ENCODE measurements at places on chromosomes 1 and 21.
A peak's percentile ranks its signal among the peaks of the same experiment; 100 is the strongest.

DNA sequence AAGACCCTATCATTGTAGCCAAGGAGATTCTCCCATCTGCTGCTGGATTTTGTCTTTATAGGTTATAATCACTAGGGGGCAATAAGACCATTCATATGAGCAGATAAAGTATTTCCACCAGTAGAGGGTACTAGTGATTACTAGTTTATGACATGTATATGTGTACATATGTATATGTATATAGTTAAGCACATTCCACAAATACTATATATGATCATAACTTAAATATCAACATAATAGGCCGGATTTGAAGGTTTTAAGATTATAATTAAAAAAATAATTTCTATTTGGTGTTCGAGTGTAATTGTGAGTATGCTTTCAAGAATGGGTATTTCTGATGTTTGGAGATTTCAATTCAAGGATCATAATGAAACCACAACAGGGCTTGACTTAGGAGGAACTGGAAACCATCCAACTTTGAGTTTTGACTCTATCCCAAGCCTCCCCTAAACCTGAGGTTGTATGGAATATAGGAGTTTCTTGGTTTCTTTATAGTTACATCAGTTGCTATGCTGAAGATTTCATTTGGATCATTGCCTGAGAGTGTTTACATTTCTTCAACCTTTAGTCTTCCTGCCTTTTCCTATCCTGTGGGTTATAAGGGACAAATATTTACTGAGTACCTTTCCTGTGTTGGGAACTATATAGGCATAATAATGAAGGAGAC, 16.9 kb downstream of the TCEANC2 start:
- peak; percentile 47 for DNase-seq

DNA sequence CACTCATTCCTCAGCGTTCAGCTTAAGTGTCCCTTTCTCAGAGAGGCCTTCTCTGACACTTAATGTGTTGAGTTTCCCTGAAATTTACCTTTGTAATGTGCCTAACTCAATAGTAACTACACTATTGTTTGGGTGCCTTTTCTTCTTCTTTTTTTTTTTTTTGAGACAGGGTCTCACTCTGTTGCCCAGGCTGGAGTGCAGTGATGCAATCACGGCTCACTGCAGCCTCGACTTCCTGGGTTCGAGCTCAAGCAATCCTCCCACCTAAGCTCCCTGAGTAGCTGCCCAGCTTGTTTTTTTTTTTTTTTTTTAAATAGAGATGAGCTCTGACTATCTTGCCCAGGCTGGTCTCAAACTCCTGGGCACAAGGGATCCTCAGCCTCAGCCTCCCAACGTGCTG, 50.1 kb downstream of the ARHGEF11 start:
- DNase-seq = no peak

DNA sequence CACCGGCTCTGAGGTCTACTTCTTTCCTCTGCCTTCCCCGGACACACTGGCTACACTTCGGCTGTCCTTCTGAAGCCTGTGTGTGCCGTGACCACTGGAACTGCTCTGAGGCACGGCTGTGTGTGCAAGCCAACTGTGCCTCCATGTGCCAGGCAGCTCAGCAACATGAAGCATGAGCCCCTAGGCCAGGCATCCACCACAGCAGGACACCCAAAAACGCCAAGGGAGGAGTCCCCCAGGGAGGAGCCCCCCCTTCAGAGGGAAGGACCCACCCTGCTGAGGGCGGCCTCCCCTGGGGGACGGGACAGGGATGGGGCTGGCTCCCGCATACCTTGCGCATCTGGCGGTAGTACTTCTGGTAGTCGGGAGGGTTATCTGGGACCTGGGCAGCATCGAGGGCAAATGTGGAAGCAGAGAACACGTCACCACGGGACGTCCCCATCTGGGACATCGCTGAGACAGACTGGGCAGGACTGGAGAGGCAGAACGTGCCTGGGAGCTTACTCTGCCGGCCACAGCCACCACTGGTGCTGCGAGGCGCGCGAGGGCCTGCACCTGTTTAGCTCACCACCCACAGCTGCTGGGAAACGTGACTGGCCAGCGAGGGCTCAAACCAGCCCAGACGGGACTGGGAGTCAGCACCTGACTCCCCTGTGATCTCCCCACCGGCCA, 20.5 kb downstream of the LSS start:
- DNase-seq = no peak

DNA sequence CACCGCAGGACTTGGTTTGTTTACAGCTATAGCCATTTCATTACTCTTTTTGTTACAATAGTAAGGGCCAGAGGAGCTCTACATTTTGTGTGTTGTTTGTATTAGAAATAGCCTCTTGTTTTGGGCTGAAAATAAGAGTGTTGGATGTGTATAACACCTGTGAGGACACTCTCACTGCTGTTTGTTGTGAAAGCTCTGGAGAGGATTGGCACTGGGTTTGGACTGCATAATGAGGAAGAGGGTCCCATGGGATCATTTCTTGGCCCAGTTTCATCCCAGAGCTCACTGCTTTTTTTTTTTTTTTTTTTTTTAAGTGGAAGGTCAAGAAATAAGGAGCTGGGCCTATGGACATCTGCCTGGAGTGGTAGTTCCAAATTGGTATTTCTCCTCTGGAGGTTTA, 61.6 kb upstream of the KIAA0040 start:
- no peak for DNase-seq

DNA sequence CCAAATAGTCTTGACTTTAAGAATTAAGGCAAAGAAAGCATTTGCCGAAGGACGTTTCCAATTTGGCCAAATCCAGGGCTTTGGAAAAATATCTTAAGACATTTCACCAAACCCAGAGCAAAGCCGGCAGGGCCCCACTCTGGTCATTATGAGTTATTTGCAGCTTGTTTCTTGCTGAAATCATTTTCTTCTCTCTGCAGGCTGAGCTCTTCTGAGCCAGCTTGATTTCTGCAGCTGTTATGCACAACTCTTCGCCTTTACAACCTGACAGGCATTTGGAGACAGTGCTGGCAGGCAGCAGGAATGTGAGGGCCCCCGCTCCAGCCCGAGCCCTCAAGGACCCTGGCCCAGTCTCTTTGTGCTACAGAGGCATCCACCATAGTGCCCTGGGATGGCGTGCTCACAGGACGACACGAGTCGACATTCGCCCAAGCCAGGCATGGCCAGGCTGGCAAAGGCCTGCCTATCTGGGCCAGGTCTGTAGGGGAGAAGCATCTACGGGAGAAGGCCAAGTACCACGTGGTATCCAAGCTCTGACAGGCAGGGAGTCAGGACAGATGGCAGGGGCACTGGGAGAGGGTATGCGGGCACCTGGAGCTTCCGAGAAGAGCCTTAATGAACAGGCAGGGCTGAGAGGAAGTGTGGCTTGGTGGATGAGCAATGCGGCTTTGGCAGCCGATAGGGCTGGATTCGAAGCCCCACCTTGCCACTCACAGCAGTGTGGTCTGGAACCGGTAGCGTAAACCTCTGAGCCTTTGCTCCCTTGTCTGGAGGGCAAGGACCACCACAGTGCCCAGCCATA, 32.3 kb downstream of the SYF2 start:
- DNase-seq = no peak

GRCh38 chr1:1206966-1207531, 657 bp upstream of the TNFRSF18 start:
- no peak for DNase-seq

- no peak for DNase-seq
Observed at GRCh38 chr1:54553602-54554313, 5.7 kb downstream of the ACOT11 start.

DNA sequence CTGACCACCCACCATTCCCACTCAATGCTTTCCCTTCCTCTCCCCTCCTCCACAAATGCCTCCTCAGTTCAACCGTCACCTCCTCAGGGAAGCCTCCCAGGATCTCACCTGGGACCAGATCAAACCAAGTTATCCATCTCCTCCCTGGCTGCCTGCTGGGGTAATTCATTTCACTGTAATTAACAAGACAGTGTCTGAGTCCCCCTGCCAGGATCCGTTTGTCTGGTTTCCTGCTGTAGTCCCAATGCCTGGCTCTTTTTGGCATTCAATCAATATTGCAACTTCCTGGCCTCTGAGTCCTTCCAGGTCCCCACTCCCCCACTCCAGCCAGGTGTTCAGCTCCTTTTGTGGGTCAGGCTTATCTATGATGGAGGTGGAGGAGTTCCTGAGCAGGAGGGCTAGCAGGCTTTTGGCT, 687.7 kb downstream of the PTPRU start:
- no peak for DNase-seq

DNA sequence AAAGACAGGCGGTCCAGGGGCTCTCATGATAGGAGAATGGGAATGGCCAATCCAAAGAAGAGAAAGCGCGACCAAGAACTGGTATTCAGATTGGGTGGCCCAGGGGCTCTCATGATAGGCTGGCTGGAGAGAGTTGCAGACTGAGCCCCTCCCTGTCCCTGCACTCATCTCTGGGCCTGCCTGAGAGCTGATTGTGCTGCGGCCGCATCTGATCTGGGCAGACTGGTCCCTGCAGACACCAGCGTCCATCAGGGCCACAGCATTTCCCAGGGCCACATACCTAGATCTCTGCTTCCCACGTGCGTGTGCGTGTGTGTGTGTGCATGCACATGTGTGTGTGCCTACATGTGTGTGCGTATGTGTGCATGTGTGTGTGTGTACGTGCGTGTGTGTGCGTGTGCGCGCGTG, 30.4 kb upstream of the MAN1C1 start:
- DNase-seq = no peak

DNA sequence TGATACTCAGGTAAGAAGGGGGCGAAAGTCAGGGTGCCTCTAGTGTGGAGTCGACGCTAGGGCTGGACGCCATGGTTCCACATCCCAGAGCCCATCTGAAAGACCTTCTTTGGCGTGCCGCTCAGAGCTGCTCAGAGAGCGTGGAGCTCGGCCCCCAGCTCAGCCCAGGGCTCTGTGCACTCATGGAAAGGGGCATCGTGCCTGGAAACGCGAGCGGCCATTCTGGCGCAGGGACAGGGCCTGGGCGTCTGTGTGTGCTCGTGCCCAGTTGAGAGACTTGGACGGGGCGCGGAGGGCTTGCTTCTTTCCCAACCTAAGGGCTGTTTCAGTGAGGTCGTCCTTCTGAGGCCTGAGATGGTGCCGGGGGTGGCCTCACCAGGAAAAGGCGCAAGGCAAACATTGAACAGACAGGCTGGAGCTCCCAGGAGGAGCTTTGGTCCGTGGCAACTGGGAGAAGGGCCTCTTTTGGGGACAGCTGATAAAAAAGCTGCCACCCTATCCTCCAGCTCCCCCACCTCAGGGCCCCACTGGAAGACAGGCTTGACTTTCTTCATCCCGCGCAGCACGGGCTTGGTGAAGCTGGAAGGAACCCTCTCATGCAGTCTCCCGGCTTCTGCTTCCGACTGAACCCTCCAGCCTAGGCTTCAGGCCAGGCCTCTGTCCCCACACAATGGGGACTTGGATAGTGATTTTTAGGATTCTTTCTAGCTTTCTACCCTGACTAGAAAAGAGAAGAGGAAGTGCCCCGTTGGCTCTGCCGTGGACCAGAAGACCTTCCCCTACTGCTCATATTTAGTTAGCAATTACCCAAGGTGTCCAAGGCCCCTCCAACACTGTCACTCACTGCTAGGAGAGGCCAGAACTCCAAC, 77.1 kb downstream of the CD58 start:
- no peak for DNase-seq

DNA sequence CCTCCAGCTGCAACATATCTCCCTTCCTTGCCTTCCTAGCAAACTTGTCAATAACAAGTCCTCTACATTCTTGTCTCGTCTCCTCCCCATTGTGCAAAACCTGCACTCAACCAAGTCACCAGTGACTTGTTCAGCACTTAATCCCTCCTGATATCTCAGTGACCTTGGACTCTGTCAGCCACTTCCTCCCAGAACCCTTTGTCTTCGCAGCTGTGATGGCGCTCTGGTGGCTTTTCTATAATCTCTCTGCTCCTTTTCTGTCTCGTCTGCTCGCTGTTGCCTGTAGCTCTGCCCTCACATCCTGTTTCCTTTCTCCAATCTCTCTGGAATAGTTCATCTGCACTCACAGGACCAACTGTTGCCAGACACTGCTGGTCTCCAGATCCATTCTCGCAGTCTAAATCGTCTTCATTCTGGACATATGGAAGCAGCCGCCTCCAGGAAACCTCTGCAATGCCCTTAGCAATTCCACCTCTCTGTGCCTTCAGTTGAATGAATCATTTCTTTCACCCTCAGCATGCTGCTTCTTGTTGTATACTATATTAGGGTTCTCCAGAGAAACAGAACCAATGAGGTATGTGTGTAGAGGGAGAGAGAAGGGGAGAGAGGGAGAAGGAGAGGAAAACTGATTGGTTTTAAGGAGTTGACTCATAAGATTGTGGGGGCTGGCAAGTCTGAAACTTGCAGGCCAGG, 17.4 kb upstream of the IFNAR2 start:
- DNase-seq = no peak

DNA sequence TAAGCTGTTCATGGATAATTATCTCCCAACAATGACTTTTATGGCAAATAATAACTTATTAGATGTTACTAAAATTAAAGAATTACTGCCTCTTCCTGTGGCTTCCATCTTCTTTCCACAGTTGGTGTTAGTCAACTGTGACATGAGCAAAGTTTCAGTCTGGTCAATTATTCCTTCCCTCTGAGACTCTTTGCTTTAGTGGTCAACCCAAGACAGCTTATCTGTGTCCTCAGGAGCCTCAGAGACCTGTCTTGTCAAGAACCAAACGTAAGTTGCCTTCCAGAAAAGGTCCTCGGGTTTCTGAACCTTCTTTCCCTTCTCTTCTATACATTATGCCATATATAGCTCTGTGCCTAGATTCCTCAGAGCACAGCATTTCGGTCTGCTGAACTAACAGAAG, 263.2 kb upstream of the ZP4 start:
- no peak for DNase-seq

All from D721Med (cell line).